ENCODE measurements at places on chromosomes 1 and 21.

GRCh38 chr1:51636764-51637522 lies 20.1 kb downstream of the OSBPL9 start:
- DNase-seq = peak; percentile 83

DNA sequence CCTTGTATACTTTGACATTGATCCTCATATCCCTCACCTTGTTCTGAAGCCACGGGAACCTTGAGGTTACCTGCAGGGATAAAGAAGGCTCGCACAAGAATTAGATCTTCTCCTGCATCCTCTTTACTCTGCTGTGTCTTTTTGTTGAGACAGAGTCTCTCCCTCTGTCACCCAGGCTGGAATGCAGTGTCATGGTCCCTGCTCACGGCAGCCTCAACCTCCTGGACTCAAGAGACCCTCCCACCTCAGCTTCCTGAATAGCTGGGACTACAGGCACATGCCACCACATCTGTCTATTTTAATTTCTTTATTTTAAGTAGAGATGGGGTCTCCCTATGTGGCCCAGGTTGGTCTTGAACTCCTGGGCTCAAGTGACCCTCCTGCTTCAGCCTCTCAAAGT lies 134.7 kb downstream of the PTPRC start:
- no peak for DNase-seq

DNA sequence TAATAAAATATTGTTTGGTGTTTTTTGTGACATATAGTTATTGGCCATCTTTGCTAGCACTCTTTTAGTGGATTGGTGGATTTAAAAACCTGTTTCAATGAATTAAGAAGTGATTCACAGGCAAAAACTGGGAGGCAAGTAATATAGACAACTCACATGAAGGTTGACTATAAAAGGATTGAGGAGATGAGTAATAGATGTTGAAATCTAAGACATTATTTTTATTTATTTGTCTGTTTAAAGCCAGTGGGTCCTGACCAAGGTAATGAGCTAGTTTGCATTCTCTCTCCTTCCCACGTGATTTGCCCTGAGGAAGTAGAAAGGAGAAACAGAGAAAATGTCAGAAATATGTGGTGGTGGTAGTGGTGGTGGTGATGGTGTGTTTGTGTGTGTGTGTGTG lies 351.5 kb upstream of the ZP4 start:
- DNase-seq = no peak

GRCh38 chr1:162187687-162188276 lies 118.3 kb downstream of the NOS1AP start:
- no peak for DNase-seq

DNA sequence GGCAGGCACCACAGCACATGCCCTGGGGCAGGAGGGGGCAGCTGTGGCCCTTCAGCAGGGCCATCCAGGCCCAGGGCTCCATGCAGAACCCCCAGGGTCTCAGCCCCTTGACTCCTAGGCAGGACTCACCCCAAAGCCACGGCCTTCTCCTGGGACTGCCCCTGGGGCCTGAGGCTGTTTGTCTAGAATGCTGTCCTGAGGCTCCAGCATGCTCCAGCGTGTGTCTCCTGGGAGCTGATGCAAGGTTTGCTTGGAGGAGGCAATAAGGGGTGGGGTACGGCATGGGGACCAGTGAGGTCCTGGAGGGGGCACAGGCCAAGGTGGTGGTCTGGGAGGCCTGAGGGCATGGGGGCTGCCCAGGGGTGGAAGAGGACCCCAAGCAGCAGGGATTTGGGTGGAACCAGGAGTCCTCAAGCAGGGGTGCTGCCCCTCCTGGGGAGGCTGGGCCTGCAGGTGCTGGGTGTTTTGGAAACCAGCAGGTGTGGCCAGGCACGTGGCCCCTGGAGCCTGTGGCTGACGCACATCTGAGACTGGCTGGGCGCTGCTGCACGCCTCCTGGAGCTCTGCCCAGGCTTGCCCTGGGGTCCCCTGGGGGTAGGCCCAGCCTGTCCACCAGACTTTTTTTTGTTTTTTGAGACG lies 7.8 kb upstream of the CALML6 start:
- no peak for DNase-seq

DNA sequence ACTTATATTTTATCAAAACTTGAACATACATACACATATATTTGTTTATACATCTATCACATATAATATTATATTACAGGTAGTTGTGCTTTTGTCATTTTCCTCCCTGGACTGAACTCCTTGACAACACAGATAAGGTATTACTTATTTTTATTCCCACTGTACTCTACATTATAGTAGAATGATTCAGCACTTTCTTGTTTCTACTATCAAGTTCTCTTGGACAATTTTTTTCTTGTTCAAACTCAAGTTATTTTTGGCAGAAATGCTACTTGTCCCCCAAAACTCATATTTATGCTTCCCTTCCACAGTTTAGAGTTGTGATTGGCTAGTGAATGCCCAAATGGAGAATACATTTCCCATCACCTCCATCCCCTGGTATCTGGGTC lies 10.8 kb upstream of the PTPRC start:
- DNase-seq = no peak

DNA sequence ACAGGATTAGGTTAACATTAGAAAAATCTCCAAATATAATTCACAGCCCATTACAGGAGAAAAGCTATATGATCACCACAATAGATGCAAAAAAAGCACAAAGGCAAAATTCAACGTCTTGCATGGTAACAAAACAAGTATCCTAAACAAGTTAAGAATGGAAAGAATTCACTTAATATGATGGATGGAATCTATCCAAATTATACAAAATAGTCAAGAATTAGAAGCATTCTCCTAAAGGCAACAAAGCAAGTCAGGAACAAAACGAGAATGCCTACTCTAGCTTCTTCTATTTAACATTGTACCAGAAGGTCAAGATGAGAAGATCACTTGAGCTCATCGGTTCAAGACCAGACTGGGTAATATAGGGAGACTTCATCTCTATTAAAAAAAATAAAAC lies 442.8 kb downstream of the SETD4 start:
- no peak for DNase-seq

DNA sequence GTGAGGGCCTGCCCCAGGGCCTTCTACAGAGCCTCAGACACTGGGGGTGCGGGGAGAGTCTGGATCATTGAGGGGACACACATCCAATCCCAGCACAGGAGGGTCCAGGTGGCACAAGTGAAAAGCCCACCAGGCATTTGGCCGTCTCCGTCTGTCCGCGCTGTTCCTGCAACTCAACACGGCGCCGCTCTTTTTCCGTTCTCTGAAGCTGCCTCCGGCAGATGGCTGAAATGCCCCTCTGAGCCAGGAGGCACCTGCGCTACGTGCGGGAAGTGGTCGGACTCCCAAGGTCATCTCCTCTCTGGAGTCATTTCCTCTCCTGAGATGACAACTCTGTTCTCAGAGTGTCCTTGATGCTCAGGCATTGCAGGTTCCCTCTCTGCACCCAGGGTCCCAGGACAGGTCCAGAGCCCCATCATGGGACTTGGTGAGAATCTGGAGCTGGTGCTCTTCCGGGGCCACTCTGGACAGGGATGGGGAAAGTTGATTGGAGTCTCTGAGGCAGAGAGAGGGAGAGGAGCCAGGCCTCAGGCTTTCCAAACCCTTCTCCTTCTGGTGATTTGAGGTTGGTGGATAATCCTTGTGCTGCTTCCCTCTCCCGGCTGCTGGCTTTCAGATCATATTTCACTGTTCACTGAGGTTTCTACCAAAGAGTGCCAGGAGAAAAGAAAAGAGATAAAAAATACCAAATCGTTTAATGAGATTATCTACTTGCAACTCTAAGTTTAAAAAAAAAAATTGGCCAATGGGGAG lies 14.0 kb upstream of the MIXL1 start:
- no peak for DNase-seq

- DNase-seq = no peak
Observed at GRCh38 chr1:94310570-94311270, 73.3 kb upstream of the ARHGAP29 start.

DNA sequence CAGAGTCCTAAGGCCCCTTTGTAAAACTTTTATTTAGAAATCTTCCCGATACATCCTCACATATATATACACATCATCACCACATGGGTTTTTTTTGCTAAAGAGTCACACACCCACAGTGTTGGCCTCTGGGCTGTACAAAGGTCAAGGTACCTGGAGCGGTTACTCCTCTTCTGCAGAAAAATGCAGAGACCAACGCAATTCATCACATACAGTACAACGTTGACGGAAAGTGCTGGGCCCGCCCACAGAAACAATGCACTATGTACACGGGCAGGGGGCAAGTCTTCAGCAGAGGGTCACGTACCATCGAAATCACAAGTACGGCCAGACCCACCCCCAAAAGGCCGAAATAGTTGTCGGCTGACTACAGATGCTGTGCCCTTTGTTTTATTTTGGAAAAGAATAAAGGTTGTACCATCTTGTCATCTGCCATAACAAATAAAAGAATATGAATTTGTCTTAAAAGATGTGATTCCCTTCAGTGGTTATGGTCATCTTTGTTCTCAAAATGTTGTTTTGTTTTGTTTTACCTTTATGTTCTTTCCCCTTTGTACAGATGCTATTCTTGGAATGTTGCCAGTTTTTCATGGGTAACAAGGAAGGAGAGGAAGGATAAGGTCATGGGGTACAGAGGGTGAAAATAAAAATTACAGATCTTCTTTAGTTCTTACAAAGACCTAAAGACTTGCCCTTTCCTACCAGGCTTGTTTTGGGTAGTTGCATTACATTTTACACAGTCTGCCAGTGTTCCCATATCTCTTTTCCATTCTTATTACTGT lies 15.6 kb downstream of the TAL1 start:
- no peak for DNase-seq

DNA sequence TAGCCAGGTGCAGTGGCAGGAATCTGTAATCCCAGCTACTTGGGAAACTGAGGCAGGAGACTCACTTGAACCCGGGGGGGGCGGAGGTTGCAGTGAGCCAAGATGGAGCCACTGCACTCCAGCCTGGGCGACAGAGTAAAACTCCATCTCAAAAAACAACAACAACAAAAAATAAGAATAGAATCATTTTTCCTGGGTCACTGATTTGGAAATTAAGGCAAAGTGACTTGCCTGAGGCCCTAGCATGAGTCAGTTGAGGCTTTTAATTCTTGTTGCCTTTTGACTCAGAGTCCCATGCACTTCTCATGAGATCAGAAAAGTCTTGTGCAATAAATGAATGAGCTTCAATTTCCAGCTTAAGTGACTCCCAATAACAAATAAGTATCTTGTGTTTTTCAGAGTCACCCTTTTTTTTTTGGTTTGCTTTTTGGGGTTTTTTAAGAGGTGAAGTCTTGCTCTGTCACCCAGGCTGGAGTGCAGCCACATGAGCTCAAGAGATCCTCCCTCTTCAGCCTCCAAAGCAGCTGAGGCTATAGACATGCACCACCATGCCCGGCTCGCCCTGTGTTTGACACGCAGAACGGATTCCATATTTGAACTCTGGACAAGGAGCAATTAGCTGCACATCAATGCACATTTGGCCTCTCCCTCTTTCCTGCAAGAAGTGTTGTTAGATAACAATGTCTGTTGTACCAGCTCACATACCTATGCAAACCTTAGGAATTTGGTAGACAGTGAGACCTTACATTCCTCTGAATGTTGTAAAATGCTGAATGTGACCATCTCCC lies 3.4 kb upstream of the PLEKHM2 start:
- DNase-seq = peak; percentile 95

GRCh38 chr1:203362720-203363025 lies 11.8 kb upstream of the FMOD start:
- no peak for DNase-seq

DNA sequence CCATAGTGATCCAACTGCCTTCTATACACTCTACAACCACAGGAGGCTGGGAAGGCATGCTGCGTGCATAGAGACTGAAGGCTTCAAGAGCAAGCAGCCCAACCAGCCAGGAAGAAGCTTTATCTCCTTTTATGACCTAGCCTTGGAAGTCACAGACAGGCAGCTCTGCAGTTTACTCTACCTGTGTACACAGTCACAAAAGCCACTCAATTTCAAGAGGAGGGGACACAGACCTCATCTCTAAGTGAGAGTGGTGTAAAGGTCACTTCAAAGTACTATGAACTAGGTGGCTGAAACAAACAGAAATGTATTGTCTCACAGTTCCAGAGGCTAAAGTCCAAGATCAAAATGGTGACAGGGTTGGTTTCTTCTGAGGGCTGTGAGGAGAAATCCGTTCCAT lies 69.6 kb upstream of the GJB5 start:
- no peak for DNase-seq

DNA sequence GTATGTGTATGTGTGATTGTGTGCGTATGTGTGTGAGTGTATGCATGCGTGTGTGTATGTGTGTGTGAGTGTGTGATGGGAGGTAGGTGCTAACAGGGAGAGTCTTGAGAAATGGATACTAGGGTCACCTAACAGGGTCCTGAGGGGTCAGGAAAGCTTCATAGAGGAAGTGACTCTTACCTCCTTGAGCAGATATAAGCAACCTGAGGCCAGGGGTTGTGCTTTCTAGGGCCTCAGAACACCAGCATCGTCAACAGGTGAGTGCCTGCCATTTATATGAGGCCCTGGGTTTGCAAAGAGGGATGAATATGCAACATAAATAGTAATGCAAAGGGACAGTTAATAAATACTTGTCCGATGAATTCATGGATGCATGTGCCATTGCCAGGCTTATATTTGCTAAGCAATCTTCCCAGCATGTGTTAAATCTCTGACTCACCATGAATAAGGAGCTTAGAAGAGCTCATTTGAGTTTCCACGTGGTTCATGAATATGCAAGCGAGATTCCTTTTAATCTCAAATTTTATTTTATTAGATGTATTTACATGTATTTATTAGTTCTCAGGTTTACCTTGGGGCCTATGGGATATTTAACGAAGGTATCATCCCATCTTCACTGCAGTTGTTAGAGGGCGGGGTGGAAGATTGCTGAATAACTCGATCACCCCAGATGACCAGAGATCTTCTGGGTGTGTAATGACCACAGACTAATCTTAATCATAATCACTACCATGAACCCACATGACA lies 438.3 kb downstream of the CAMTA1 start:
- peak; percentile 70 for DNase-seq

DNA sequence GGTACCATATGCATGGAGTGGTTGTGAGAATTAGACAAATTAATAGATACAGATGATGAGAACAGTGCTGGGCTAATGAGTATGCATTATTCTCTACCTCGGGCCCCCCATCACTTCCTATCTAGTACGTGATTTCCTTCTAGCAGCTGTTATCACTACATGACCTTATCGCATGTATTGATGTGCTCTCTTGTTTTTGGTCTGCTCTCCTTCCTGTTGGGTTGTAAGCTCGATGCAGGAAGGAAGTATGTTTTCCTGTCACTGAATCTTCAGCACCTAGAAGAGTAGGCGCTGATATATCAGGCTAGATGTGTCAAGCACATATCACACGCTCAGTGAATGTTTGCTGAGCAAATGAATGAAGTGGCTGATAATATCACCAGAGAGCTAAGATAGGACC lies 43.9 kb upstream of the IFNAR2 start:
- no peak for DNase-seq

- DNase-seq = no peak
Observed at GRCh38 chr1:69993810-69994209, 211.6 kb downstream of the LRRC40 start.

DNA sequence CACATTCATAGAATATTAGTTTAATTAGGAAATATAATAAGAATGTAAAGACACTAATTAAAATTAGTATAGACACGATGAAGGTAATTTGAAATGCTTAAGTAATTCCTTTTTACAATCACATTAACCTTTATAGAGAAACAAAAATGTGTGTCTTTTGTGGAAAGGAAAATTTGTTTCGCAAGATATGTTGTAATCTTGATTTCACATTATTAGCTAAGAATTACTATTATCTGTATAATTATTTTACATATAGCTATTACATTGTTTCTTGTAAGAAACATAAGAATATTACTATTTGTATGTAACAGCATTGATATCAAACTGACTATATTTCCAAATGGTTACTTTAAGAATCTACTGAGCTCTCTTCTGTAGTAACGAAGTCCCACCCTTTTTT lies 111.2 kb downstream of the PTPRC start:
- DNase-seq = no peak

GRCh38 chr21:45976701-45977311 lies 4.8 kb upstream of the COL6A1 start:
- DNase-seq = no peak
